ENCODE measurements at places on chromosomes 2 and 18.
A peak's percentile ranks its signal among the peaks of the same experiment; 100 is the strongest.

GRCh38 chr2:172345956-172346555 is 81.3 kb upstream of the ITGA6 start:
- DNase-seq: no peak

GRCh38 chr2:111117598-111118480 is 2.9 kb upstream of the BCL2L11 start:
- no peak for DNase-seq

- no peak for DNase-seq
These were observed 16.2 kb upstream of the MREG start for GRCh38 chr2:216029416-216030129.

DNA sequence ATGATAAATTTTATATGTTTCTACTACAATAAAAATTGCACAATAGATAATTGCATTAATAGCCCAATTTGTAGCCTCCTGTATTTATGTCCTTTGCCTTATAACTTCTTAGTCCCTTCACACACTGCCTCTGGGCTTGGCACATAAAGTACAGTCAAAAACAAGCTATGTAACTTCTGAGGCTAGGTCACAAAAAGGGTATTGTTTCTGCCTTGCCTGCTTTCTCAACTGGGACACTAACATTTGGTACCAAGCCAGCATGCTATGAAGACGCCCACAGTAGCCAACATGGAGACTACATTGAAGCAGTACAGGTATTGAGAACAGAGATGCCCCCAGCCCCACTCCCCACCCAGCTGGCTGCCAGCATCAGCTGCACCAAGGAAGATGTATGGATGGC is 5.4 kb upstream of the SLC3A1 start:
- DNase-seq: no peak

- DNase-seq: no peak
These were observed 22.0 kb upstream of the FZD5 start for GRCh38 chr2:207791579-207792243.

GRCh38 chr2:217919204-217919603 is 83.6 kb downstream of the TNS1 start:
- no peak for DNase-seq

DNA sequence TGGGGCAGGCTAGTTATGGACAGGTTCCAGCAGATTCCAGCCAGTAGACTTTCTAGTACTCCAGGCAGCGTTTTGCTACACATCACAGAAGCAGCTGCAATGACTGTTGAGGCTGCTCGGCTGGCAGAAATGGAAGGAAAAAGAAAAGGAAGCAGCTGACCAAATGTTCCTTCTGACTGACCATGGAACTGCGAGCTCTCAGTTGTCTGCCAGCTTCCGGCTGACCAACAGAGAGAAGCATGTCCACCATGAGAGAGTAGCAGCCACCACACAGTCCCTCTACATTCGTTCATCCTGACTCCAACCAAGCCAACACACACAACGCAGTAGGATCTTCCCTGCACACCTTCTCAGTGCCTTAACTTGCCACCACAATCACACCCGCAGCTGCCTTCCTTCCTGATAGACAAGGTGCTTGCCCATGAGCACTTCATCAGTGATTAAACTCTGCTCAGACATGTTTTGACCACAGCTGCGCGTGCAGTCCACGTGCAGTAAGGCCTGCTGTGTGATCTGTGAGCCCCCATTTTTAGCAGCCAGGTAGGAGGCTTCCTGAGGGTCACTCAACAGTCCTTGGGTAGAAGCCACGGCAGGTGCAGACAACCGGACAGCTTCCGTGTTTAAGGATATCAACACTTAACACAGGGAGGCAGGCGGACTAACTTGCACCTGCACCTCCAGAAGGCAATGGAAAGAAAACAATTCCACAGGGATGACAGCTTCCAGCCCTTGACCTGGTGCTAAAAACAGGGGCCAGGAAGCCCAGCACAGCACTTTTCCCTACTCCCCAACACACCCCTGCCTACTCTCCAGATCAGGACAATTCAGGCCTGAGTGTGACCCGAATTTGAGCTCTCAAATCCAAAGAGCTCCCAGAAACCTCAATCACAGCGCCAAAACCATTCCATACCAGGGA is 996 bp downstream of the TGFBRAP1 start:
- DNase-seq: no peak

DNA sequence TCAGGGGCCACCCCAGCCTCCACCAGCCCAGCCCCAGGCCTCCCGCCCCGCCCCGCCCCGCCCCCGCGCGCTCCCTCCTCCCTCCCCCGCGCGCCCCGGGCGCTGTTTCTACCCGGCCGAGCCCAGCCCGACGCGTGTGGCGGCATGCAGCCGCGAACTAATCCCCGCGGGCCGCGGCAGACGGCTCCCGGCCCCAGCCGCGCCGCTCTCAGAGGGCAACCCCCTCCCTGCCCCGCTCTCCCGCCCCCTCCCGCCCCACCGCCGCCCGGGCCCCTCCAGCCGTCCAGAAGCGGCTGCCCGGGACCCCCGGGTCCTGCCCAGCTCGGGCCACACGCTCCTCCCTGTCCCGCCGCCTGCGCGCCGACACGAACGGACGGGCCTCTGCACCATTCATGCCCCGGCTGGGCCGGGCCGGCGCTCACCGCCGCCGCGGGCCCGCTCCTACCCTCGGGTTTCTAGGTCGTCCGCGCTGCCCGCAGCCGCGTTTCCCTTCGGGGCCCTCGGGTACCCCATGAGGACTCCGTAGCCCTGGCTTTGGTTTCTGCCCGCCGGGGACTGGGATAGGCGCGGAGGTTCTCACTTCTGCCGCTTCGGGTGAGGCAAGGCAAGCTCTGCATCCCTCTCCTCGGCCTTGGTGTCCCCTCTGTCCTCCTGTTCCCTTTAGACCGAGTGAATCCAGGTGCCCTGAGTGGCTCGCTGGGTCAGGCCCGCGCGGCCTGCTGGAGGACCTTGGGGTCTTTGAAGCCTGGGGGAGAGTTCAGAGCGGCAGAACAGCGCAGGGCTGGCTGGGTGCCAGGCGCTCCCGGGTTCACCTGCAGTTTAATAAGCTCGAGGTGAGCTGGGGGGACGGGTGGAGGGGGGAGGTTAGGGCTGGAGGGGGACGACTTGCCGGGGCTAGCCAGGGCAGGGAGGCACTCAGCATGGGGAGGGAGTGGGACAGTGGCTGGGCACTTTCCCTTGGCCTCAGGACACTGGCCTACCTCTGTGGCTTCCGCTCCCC is 3.1 kb downstream of the WNT10A start:
- no peak for DNase-seq

GRCh38 chr2:226873051-226873620 is 37.3 kb downstream of the RHBDD1 start:
- no peak for DNase-seq

GRCh38 chr18:59712311-59712710 is 15.1 kb upstream of the CCBE1 start:
- no peak for DNase-seq

GRCh38 chr2:46663614-46664013 is 184.2 kb downstream of the TMEM247 start:
- DNase-seq: no peak

GRCh38 chr2:62321380-62322289 is 125.7 kb downstream of the B3GNT2 start:
- DNase-seq: no peak

- no peak for DNase-seq
These were observed 172.7 kb downstream of the SOCS6 start for GRCh38 chr18:70461323-70462077.

DNA sequence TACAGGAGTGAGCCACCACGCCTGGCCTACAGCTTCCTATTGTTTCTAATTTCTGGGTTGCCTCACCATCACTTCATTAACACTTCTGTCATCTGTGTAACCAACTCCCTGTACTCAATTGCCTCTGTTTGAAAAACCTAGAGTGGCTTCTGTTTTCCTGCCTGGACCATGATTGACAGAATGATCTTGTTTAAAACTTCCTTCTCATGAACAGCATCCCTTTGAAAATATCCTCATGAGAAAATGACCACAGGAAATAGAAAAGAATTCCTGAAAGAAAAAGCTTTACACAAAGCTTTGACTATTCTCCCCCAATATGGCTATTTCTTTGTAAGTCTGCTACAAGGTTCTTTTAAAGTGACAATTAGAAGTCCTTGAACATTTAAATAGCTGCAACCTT is 672.3 kb downstream of the ARHGAP15 start:
- no peak for DNase-seq

GRCh38 chr2:202079310-202079709 is 6.3 kb downstream of the KIAA2012 start:
- no peak for DNase-seq

DNA sequence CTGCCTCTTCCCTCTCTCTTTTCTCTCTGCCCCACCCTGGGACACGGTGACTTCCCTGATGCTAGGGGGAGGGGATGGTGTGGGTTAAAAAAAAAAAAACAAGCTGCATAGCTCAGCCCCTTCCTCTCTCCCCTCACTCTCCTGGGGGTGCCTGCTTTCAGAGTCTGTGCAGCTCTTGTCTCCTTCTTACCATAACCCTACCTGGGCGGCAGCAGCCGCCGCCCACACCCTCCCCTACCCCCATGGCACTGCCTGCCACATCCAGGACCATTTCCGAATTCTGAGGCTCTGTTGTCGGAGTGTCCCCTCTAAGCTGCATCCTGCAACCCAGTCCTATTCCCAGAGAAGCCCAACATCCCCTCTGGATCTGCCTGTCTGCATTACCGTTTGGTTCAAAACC is 16.0 kb downstream of the TTC32 start:
- DNase-seq: no peak

DNA sequence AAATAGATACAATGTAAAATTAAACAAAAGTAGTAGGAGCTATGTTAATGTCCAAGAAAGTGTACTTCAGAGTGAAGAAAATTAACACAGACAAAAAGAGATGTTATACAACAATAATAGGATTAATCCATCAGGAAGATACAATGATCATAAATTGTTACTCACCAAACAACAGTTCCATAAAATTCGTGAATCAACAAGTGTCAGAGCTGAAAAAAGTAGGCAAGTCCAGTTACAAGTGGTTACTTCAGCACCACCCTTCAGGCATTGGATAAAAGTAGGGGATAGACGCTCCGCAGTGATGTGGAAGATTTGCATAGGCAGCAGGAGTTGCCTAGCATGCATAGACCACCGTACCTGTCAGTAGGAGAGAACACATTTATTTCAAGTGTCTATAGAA is 77.8 kb downstream of the ATP9B start:
- DNase-seq: no peak

DNA sequence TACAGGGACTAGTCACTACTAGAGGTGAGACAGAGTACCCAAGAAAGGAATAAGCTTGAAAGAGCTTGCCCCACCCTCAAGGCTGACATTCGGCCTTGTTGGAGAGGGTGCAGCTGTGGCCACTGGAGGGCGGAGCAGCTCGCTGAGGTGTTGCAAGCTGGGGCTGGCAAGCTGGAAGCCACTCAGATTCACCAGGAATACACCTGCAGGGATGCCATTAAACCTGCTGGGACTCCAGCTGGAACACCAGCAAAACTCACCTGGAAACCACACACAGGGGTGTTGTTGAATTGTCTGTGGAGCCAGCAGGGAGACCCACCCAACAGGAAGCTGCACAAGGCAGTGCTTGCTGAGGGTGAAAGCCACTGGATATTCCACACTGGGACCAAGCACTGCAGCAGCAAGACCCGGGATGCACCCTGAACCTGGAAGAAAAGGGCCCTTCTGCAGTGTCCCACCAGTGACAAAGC is 26.1 kb downstream of the KCTD18 start:
- DNase-seq: peak; percentile 50

- no peak for DNase-seq
These were observed 41.4 kb downstream of the STARD6 start for GRCh38 chr18:54316071-54316820.

- no peak for DNase-seq
These were observed 214.8 kb downstream of the ZNF521 start for GRCh38 chr18:25137197-25137472.

DNA sequence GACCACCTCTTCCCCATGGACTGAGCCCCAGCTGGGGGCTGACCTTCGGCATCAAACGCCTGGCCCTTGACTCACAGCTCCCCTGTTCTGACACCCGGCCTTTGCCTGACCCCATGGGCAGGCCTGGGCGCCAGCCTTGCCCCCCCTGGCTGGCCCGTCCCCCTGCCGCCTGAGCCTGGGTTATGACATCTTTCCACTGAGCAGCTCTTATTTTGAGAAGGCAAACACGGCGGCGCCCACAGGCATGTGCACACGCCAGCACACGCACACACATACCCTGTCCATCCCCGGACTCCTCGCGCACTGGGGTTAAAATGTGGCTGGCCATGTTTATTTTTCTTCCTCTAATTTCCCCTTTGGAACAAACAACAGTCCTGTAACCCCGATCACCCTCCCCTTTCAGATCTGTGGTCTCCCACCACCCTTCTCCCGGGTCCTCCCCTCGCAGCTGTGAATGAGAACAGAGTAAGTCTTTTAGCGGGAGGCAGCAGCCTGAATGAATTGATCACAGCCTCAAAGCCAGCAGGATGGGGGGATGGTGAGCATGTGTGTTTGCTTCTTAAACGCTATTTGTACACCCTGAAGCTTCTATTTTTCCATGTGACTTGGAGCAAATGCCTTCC is 11.8 kb upstream of the ATOH8 start:
- DNase-seq: no peak

GRCh38 chr2:191612496-191612895 is 65.4 kb upstream of the NABP1 start:
- DNase-seq: no peak

GRCh38 chr2:160534996-160535395 is 41.4 kb upstream of the RBMS1 start:
- DNase-seq: no peak
